ENCODE measurements at places on chromosomes 1 and 21.

- H3K27me3 ChIP-seq = peaks cover 10% of the 10 kb centered on the region
- H3K4me1 ChIP-seq = no peaks in the 10 kb centered on the region
- no peak overlapping the region for H3K4me3 ChIP-seq
- no peaks in the 10 kb centered on the region for H3K36me3 ChIP-seq
These were observed 7.4 kb upstream of the GRHL3 start for GRCh38 chr1:24311741-24312140.

GRCh38 chr1:242854466-242854865 is 330.0 kb upstream of the PLD5 start:
- no peak overlapping the region for H3K4me3 ChIP-seq
- DNase-seq = no peak
- no peaks in the 10 kb centered on the region for H3K36me3 ChIP-seq
- H3K27me3 ChIP-seq = no peaks in the 10 kb centered on the region
- no peak overlapping the region for H3K27ac ChIP-seq

GRCh38 chr1:242764161-242764560 is 239.7 kb upstream of the PLD5 start:
- no peak overlapping the region for H3K4me3 ChIP-seq
- no peaks in the 10 kb centered on the region for H3K27me3 ChIP-seq
- no peaks in the 10 kb centered on the region for H3K4me1 ChIP-seq
- no peaks in the 10 kb centered on the region for H3K36me3 ChIP-seq
- no peak overlapping the region for H3K27ac ChIP-seq
- DNase-seq = no peak

- H3K4me3 ChIP-seq = no peak overlapping the region
- peaks cover 22% of the 10 kb centered on the region for H3K4me1 ChIP-seq
- H3K36me3 ChIP-seq = no peaks in the 10 kb centered on the region
- H3K27ac ChIP-seq = no peak overlapping the region
These were observed 3.5 kb downstream of the PTCH2 start for GRCh38 chr1:44839576-44839975.

DNA sequence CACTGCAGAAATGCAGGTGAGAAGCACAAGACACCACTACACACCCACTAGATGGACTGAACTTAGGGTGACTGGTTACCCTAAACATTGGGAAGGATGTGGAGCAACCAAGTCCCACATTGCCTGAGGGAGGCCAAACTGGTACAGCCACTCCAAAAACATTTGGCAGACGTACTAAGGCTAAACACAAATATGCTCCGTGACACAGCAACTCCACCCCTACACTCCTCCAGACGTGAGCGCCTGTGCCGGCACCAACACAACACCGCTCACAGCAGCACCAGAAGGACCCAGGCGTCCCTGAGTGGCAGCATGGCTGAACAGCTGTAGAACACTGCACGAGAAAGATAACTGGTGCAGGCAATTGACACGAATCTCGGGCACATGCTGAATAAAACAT is 14.7 kb downstream of the PTTG1IP start:
- H3K36me3 ChIP-seq = peaks cover 9% of the 10 kb centered on the region
- no peak overlapping the region for H3K4me3 ChIP-seq
- H3K27ac ChIP-seq = no peak overlapping the region
- H3K27me3 ChIP-seq = no peaks in the 10 kb centered on the region
- peak; percentile 9 for DNase-seq

GRCh38 chr21:41662761-41663160 is 104.1 kb downstream of the RIPK4 start:
- no peaks in the 10 kb centered on the region for H3K36me3 ChIP-seq
- H3K27ac ChIP-seq = no peak overlapping the region
- H3K4me1 ChIP-seq = no peaks in the 10 kb centered on the region
- peaks cover 22% of the 10 kb centered on the region for H3K27me3 ChIP-seq
- DNase-seq = no peak
- H3K4me3 ChIP-seq = no peak overlapping the region

- no peak overlapping the region for H3K4me3 ChIP-seq
- no peaks in the 10 kb centered on the region for H3K27me3 ChIP-seq
- no peak for DNase-seq
These were observed 27.6 kb upstream of the RD3 start for GRCh38 chr1:211519602-211520001.

DNA sequence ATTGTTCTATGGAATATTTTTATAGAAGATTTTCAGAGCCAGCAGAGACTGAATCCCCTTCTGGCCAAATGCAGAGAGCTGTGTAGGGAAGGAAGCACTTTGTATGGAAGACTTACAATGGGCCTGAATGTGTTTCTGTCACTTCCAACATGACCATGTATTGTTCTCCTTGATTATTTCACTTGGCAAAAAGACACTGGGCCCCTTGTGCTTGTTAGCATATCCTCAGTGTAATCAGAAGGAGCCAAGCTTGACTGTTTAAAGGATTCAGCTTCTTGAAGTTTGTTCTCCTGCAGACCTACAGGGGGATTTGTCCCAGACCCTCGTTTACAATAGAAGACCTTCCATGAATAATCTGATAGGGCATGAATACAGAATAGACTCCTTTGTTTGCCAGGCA is 48.1 kb upstream of the UBE2U start:
- H3K27me3 ChIP-seq = no peaks in the 10 kb centered on the region
- no peak overlapping the region for H3K27ac ChIP-seq
- no peak overlapping the region for H3K4me3 ChIP-seq
- no peak for DNase-seq
- H3K36me3 ChIP-seq = no peaks in the 10 kb centered on the region

GRCh38 chr1:52676249-52676903 is 21.8 kb downstream of the COA7 start:
- no peak overlapping the region for H3K27ac ChIP-seq
- DNase-seq = peak; percentile 64
- no peaks in the 10 kb centered on the region for H3K36me3 ChIP-seq
- H3K4me3 ChIP-seq = no peak overlapping the region
- peaks cover 10% of the 10 kb centered on the region for H3K4me1 ChIP-seq
- no peaks in the 10 kb centered on the region for H3K27me3 ChIP-seq
